ENCODE measurements at places on chromosomes 5 and 9. TPM values are rescaled to one million over a fixed set of nuclear protein-coding genes. Genes with fewer than 3 reads are reported as not detected.
A peak's percentile ranks its signal among the peaks of the same experiment; 100 is the strongest.

The HMHB1 gene
- not detected for total RNA-seq

DNA sequence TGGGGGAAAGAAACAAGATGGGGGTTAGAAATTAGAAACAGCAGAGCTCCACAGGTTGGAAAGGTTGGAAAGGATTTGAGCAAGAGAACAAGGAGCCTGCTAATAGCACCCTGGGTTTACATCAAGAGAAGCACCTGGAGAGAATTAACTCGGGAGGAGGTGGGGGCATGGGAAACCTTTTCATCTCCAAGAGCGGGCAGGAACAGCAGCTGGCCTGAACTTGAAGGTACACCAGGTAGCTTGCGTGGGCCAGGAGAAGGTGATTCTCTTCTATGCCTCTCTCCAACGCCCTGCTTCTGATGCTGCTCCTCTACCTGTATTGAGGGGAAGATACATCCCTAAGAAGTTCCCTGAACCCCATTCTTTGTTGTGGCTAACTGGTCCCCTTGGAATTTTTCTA is 37.1 kb upstream of the GLRX start:
- DNase-seq, result no peak

DNA sequence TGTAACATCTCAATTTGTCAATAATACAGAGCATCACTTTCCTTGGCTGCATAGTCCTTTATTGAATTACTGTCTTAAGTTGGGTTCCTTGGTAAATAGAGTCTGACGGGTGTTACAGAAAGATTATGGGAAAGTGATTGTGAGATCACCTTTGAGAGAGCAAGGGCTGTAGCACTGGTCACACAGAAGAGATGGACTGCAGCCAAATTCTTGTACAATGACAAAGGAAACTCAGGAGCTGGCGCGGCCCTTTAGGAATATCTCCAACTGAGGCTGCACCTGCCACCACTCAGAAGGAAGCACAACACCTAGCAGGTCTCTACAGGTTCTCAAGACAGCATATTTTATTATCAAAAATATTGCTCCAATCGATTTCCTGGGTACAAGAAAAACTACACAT is 350.0 kb upstream of the ISL1 start:
- no peak for DNase-seq

DNA sequence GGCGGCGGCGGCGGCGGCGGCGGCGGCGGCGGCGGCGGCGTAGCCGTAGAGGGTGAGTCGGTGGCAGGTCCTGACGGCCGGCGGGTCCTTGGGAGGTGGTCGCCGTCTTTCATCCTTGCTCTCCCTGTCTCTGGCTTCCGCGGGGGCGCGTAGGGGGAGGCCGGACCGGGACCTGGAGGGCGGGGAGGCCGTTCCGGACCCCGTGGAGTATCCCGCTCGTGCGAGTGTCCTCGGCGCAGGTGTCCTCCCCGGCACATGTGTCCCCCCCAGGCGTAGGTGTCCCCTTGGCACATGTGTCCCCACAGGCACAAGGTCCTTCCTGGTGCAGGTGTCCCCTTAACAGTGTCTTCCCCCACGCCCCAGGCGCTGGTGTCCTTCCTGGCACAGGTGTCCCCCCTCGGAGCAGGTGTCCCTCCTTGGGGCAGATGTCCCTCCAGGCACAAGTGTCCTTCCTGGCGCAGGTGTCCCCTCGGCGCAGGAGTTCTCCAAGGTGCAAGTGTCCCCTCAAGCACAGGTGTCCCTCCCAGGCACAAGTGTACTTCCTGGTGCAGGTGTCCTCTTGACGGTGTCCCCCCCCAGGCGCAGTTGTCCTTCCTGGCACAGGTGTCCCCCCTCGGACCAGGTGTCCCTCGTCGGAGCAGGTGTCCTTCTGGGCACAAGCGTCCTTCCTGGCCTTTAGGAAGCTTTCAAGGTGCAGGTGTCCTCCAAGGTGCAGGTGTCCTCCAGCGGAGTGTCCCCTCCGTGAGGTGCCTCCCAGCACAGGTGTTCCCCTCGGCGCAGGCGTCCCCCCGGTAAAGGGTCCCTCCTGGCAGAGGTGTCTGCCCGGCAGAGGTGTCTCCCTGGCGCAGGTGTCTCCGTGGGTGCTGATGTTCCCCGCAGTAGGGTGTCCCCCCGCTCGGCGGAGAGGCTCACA is 519 bp downstream of the EXOC3 start:
- DNase-seq, result peak; percentile 61

The ARID3C gene
- 0.22 TPM for total RNA-seq

The ECM2 gene
- not detected for total RNA-seq

- no peak for DNase-seq
Measured at GRCh38 chr5:141870871-141871270, 7.3 kb downstream of the PCDH1 start.

GRCh38 chr9:7756088-7756487 is 43.5 kb downstream of the DMAC1 start:
- no peak for DNase-seq
